ENCODE measurements at places on chromosomes 6 and 20. TPM values are rescaled to one million over a fixed set of nuclear protein-coding genes. Genes with fewer than 3 reads are reported as not detected.

The SMPDL3A gene
- 17.4 TPM for total RNA-seq

The OR2H1 gene
- total RNA-seq = not detected

The NKAIN2 gene
- total RNA-seq = 5.5 TPM

The MROH8 gene
- total RNA-seq = 4.3 TPM

The TMC2 gene
- 0.25 TPM for total RNA-seq

GRCh38 chr6:11593096-11593495, 55.5 kb downstream of the TMEM170B start:
- DNase-seq = no peak

GRCh38 chr6:119002069-119002468, 67.1 kb upstream of the MCM9 start:
- DNase-seq = no peak

DNA sequence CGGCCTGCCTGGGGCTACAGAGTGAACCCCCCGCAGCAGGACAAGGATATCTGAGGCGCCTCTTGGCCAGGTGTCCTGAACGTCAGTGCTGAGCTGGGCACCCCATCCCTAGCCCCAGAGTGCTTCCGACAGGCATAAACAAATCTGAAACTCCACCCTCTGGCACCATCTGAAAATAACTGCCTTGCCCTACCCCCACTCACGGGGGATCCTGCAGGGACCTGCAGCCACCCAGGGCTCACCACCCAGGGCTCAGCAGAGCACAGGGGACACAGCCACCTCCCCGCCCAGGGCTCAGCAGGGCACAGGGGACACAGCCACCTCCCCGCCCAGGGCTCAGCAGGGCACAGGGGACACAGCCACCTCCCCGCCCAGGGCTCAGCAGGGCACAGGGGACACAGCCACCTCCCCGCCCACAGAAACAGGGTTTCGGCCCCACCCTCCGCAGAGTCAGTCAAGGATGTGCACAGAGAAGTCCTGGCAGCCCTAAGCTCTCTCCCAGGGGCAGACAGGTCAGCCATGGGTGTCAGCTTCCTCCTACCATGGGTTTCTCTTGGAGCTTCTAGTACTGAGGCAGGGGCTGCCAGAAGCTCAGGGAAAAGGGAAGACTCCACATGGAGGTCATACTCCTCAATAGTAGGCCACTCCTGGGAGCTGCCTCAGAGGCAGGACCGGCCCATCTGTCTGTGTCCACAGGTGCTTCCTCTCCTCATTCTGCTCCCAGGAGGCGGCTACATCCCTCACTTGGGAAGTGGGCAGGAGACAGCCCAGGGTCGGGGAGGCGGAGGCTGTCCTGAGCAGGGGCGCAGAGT, 4.6 kb downstream of the UCKL1 start:
- no peak for DNase-seq

DNA sequence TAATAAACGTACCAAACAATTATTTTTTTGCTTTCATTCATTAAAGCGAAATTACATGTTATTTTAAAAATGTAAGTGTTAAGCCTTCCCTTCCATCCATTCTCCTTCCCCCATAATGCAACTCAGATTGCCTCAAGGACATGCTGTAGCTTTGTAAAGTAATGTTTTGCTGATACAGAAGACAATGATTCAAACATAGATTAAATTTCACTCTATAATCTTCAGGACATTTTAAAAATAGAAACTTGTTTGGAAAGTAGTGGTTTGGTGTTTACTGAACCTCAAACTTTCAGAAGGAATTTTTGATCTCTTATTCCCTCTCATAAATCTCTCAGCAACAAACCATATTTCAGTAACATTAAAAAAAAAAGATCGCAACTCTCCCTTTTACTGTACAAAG, 350.9 kb upstream of the HSF2 start:
- DNase-seq = no peak

Measured in psoas muscle (tissue), 8 donors.